ENCODE measurements at places on chromosomes 11 and 22.

GRCh38 chr11:35969089-35970042 is 25.5 kb downstream of the LDLRAD3 start:
- no peak for DNase-seq

DNA sequence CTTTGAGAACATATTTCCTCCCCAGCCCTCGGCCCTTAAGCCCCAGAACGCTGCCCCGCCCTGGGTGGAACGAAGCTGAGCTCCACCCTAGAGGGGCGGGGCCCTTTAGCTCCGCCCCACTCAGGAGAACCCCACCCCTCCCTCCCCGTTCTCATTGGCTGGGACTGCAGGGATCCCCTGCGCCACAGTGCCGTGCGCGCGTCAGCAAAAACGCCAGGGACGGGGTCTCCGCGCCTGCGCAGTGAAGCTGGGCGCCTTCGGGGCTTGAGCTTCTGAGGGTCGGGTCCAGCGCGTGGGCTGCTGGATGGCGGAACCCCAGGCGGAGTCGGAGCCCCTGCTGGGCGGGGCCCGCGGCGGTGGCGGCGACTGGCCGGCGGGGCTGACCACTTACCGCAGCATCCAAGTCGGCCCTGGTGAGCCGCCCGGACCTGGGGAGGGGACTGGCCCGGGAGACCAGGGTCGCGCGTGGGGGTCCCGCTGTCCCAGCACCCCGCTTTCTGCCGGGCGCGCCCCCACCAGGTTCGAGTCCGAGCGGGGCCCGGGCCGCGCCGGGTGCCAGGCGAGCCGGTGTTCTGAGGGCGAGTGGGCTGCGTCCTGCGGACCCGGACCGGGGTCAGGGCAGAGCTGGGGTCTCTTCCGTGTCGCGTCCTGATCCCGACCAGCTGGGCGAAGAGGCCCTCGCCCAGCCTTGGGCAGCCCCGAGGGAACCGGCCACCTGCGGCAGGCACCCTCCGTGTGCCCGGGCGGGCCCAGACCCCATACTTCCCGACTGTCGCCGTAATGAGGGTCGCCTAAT is at the start of gene TPCN2:
TSS of gene TPCN2 (plus strand) at position 239 of the 796 bp plus-strand sequence. CDS start at position 305, 66 bp downstream.
- peak; percentile 86 for DNase-seq

GRCh38 chr11:46743043-46743442 is 24.0 kb downstream of the F2 start:
- DNase-seq = no peak

GRCh38 chr22:21047035-21047661 is 1.4 kb downstream of the LRRC74B start:
- DNase-seq = no peak

DNA sequence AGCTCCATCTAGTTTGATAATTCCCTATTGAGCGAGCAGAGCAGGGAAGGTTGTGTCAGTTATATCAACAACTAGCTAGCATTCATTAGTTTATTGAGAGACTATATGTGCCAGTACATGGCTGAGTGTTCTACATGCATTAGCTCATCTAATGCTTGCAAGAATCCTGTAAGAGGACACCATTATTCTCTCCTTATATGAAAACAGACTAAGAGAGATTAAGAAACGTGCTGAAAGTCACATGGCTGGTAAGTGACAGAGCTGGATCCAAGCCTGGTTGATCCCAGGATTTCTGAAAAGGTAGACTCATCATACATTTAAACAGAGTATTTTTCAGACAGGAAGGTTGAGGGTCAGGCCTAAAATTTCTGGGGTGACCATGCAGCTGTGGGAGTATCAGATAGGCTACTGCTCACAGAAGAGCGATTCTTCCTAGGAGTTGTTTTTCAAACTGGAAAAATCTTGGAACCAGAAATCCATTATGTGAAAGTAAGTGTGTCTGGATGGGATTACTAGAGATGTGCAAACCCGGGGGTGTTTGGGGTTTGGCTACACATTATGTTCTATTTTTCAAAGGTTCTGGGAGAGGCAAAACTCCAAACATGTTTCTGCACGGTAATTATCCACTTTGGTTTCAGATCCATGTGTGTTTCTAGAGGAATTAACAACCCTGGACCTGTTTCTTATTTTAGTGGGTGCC is 213.3 kb downstream of the FAM76B start:
- DNase-seq = no peak

- no peak for DNase-seq
Measured at GRCh38 chr22:36088292-36088691, 59.7 kb upstream of the RBFOX2 start.

DNA sequence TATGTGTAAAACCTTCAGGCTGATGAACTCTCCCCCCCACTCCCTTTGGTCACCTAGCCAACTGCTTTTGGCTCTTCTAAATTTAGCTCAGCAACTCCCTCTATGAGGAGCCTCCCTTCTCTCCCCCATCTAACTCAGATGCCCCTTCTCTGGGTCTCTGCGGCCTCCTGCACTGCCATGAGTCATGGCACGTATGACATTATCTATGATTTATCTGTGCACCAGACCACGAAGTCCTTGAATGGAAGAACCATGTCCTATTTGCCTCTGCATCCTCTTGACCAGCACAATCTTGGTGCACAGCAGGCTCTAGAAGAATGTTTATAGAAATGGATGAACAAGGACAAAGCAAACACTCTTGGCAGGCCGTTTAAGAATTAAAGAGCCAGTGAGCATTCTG is 46.0 kb downstream of the RPL27A start:
- DNase-seq = no peak

DNA sequence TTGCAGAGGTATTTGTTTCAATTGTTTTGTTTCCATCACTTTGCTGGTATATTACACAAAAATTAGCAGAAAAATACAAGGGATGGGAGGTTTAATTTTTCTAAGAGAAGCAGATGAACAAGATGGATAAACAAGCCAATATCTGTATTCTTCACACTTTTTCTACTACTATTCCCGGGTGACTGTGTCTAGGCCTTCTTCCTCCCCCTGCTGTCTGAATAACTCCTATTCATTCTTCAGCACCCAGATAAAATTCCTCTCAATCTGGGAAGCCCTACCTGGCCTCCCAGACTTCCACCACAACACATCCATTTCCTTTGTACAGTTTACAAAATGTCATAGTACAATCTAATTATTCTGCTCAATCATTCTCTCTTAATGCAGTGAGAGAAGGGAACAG is 666.6 kb upstream of the TENM4 start:
- no peak for DNase-seq

Measured in activated CD8-positive, alpha-beta memory T cell treated with anti-CD3 and anti-CD28 coated beads for 1 hour (primary cell).